ENCODE measurements at places on chromosomes 12 and 14.

- no peak for DNase-seq
Observed at GRCh38 chr12:58500399-58500798, 419.9 kb downstream of the LRIG3 start.

GRCh38 chr12:93773122-93773871, 96.1 kb downstream of the CRADD start:
- DNase-seq = no peak

DNA sequence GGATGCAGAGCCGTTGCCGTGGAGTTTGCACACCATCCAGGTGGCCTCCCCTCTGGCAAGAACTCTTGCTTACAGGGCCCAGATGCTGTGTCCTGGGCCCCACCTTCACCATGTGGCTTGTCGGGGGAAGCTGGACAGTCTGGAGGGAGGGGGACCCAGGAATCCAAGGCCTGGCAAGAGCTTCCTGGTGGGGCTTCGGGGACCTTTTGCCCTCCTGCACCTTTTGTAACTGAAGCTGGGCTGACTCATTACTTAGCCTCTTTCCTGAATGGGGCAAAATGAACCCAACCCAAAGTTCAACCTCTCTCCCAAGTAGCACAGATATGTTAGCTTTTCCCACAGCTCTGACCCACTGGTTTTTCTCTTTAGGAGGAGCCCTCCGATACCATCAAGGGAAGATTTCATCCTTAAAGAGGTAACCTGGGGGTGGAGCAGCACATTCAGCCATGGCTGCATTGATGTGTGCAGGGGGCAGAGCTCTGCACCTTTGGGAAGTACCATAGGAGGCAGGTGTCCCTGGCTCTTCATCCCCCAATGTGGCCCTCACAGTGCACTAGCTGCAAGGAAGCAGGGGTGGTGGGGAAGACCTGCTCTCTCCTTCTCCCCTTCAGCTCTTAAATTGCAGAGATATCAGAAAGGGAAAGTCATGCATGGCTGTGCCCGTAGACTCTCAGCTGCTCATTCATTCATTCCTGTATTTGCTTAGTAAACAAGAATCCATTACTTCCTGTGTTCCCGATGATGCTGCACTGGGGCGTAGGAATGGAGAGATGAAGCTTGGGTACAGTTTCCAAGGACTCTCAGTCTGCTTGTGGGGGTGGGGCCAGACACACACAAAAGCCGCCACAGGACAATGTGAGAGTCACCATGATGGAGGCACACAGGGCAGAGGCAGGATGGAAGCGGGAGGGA, 13.0 kb downstream of the MVK start:
- no peak for DNase-seq

DNA sequence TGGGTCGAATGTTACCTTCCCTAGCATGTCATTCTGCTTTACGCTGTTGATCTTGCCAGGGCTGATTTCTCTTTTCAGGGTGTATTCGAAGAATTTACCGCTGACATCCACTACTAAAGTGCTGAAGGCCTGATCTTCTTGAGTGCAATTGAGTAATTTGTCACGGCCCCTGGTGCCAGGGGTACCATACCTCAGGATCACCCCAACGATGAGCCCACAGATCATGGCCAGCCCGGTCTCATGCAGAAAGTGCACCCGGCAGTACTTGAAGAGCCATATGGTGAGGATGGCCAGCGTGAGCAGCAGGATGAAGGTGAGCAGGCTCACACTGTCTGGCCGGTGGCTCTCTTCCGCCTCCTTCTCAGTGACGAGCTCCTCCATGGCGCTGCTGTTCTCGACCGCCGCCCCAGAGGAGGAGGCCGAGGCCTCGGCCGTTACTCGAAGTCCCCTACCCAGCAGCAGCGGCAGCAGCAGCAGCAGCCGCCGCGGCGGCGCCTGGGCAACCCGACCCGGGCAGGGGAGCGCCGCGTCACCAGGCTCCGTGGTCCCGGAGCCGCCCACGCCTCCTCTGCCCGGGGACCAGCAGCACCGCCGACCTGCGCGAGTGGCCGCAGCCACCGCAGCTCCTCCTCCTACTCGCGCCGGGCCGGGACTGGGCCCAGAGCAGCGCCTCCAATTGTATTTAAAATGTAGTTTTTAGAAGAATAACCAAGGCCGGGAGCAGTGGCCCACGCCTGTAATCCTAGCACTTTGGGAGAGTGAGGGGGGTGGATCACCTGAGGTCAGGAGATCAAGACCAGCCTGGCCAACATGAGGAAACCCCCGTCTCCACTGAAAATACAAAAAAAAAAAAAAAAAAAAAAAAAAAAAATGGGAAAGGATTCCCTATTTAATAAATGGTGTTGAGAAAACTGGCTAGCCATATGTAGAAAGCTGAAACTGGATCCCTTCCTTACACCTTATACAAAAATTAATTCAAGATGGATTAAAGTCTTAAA, 58.5 kb upstream of the TMPO start:
- no peak for DNase-seq

DNA sequence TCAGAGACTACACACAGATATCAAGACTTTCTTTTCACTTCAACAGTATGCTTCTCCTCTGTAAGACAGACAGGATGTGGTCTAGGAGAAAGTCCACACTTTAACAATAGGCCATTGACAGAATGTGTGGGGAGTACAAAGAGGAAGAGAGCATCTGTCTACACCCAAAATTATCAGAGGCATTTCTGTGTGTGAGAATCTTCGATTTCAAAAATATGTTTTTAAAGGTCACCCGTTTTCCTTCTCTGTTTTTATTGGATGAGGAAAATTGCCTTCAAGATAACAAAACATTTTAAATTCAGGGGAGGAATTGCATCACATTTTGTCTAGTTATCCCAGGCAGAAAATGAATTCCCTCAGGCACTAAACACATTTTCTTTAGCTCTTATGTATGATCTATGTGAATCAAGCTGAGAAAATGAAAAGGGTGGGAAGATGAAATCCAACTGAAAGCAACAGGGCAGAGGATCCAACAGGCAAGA, 16.4 kb downstream of the NAV3 start:
- DNase-seq = no peak

Measured in stimulated activated CD8-positive, alpha-beta memory T cell treated with anti-CD3 and anti-CD28 coated beads, Interleukin-2, amount 100 ng/mL, for 1 hour (primary cell).